HEK293T (cell line): ENCODE measurements at places on chromosomes 7 and 10.

- no peak for DNase-seq
These were observed 79.9 kb upstream of the COL13A1 start for GRCh38 chr10:69721690-69722310.

DNA sequence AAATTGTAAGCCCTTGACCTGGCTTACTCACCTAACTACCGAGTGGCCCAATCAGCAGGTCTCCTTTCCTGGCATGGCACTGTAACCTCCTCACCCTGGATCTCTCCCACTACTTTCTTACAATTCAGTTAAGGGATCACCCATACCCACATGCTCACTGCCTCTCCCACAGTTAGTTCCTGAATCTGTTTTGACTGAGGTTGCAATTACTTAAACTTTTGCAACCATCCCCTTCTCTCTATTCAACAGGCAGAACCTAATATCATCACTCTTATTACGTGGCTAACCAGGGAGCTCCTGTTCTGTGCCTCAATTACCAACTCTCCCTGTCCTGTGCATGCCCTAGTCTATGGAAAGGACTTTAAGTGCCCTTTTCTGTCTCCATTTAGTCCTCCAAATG lies 84.2 kb upstream of the IKZF1 start:
- no peak for DNase-seq

GRCh38 chr10:22986771-22987542 lies 59.1 kb downstream of the ARMC3 start:
- peak; percentile 20 for DNase-seq

DNA sequence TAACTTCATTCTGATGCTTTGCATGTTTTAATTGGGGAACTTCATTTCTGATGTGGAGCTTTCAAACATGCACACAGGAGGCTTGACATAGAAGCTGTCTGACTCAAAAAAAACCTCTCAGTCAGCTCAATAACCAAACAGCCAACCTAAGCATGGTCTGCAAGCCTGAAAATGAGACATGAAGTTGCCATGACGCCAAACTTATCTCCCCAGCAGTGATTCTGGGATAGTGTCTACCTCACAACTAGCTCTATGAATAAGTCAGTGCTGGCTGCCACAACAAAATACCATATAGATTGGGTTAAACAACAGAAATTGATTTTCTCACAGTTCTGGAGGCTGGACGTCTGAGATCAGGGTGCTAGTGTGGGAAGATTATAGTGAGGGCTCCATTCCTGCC lies 244.2 kb downstream of the CCDC3 start:
- DNase-seq = no peak

- DNase-seq = no peak
These were observed 98.6 kb downstream of the CREM start for GRCh38 chr10:35225204-35225603.

GRCh38 chr7:18996583-18996982 lies 120.9 kb downstream of the TWIST1 start:
- no peak for DNase-seq

GRCh38 chr7:140197218-140197890 lies 20.6 kb upstream of the KDM7A start:
- no peak for DNase-seq

GRCh38 chr10:73625004-73625883 lies 16.0 kb downstream of the MYOZ1 start:
- peak; percentile 54 for DNase-seq

GRCh38 chr10:73584737-73585136 lies 6.4 kb downstream of the USP54 start:
- DNase-seq = no peak

DNA sequence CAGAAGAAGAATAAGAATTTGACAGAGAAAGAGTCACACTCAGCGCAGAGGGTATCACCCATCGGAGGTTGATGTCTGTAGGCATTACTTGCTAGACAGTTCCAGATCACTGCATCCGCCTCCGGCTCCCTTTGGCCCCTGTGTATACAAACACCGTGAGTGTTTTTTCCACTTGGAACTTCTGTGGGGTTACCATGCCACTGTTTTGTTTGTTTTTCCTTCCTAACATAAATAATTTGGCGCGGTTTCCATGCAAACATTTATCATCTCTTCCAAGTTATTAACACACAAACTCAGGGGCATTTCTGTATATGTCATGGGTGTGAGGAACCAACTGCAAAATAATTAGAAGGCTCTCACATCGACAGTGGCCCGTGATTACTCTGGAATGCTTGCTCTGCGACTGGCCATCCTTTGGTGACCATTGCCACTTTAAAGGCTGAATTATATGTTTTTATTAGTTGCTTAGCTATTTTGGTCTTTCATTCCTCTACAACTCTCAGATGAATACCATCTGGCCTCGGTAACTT lies 612.2 kb upstream of the MKI67 start:
- DNase-seq = no peak
